ENCODE measurements at places on chromosomes 3 and 15.

GRCh38 chr3:49132437-49133225, at the start of gene LAMB2:
TSS of gene LAMB2 (minus strand) at chr3:49133050. CDS start at chr3:49132867, 183 bp downstream.
- DNase-seq: peak; percentile 85

DNA sequence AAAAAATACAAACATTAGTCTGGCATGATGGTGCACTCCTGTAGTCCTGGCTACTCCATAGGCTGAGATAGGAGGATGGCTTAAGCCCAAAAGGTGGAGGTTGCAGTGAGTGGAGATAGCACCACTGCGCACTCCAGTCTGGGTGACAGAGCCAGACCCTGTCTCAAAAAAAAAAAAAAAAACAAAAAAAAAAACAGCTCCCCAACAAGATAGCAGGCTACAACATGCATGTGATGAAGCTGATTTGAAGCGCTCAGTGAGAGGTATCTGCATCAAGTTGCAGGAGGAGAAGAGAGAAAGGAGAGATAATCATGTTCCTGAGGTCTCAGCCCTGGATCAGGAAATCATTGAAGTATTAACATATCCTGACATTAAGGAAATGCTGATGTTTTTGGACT, 608 bp upstream of the PPCDC start:
- no peak for DNase-seq

- no peak for DNase-seq
These were observed 105.8 kb upstream of the ETV5 start for GRCh38 chr3:186214670-186215069.

DNA sequence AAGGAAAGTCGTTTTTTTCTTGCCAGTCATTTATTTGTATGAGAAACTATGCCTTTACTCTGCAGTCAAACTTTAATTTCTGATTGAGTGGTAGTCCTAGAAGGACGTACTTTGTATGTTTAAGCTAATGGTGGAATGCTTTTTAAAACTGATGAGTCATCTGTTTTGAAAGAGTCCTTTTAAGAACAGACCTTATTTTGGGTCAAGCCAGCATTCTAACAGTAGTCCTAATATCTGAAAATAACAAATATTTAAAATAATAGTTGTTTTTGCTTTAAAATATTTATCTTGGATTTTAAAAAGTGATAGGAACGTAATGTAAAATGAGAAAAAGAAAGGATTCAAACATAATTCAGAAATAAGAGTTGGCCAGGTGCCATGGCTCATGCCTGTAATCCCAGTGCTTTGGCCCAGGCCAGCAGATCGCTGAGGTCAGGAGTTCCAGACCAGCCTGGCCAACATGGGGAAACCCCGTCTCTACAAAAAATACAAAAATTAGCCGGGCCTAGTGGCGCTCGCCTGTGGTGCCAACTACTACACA, 1.3 kb upstream of the LRRC58 start:
- no peak for DNase-seq

DNA sequence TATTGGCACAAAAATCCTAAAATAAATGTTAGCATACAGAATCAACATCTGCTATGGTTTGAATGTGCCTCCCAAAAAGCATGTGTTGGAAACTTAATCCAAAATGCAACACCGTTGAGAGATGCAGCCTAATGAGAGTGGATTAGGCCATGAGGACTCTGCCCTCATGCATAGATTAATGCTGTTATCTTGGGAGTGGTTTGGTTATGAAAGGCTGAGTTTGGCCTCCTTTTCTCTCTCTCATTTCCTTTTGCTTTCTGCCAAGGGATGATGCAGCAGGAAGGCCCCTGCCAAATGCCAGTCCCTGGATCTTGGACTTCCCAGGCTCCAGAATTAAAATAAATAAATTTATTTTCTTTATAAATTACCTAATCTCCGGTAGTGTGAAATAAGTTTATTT, 49.4 kb downstream of the SYNM start:
- no peak for DNase-seq

DNA sequence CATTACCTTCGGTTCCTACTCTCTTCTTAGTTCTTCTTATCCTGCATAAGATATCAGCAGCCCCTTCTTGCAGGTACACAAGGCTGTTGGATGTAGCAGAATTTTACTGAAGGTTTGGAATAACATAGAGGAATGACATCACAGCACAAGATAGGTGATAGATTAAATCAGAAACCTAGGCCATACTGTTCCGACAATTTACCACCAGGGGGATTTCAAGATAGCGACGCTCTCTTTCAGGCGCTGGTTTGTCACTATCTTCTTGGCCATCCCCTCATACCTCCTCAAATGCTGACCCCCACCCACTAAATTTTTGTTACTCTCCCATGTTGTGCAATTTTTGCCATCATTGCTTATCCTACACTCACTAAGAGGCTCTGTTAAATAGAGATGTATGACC, 3.5 kb downstream of the SIDT1 start:
- no peak for DNase-seq

- DNase-seq: no peak
These were observed 5.6 kb upstream of the SRPRB start for GRCh38 chr3:133799794-133800585.

GRCh38 chr15:71131601-71132362, 16.5 kb downstream of the THSD4 start:
- no peak for DNase-seq

DNA sequence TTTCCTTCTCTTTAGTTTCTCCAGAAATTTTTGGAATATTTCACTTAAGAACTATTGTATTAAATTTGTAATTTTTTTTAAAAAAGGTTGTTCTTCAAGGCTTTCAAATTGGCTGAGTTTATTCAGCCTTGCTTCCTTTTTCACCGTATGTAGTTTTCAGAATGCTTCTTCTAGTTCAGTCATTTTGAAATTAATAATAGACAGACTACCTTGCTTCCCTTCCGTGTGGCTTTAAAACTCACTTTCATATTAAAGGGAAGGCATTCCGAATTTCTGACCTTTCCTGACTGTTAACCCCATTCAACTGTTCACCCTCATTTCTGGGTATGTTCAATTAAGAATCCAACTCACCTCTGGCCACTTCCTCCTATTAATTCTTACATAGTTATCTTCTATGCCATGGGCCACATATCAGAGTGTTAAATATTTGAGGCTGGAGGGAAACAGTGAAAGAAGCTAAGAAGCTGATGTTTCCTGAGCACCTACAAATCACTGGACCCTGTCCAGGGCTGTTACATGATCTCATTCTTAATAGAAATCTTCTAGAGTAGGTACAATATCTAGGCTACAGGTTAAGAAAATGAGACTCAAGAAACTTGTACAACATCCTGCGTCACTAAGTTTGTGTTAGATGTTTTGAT, 237.5 kb downstream of the P3H2 start:
- DNase-seq: no peak

GRCh38 chr3:190695994-190696393, 166.5 kb downstream of the GMNC start:
- no peak for DNase-seq

DNA sequence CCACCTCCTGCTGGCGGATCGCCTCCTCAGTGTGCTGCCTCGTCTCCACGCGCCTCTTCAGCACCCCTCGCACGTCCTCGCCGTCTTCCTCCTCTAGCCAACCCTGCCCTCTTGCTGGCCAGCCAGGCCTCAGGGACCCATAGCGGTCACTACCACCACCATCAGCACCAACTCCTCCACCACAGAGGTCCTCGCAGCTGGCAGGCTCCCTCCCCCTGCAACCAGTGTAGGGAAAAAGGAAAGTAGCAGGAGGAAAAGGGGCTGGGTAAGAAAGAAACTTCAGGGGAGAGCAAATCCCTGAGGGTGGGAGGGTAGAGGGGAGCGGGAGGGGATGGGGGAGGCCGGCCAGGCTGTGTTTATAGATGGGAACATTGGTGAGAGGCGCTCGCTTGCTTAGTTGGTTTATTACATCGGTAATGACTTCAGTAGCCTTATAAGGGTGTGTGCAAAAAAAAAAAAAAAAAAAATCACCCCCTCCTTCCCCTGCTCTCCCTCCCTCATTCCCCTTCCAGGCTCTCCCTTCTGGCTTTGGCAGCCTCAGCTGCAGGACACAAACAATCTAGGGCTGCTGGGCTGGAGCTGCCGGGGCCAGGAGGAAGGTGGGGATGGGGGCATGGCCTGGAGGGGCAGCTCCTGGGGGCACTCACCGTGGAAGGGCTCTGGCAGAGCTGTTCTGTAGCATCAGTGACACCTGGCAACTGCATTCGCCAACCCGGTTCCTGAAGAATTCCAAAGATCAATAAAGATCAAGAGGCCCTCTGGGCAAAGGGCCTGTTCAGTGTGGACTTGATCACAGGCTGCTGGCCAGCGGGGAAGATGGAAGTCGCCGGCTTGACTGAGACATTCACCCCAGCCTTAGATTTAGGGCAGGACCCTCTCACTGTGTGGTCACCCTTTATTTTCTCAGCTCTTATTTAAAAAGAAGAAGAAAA, 116.2 kb upstream of the HACD2 start:
- DNase-seq: no peak

GRCh38 chr3:127531821-127532220, 58.7 kb downstream of the TPRA1 start:
- DNase-seq: no peak

GRCh38 chr3:24832891-24833290, 338.2 kb upstream of the THRB start:
- no peak for DNase-seq

DNA sequence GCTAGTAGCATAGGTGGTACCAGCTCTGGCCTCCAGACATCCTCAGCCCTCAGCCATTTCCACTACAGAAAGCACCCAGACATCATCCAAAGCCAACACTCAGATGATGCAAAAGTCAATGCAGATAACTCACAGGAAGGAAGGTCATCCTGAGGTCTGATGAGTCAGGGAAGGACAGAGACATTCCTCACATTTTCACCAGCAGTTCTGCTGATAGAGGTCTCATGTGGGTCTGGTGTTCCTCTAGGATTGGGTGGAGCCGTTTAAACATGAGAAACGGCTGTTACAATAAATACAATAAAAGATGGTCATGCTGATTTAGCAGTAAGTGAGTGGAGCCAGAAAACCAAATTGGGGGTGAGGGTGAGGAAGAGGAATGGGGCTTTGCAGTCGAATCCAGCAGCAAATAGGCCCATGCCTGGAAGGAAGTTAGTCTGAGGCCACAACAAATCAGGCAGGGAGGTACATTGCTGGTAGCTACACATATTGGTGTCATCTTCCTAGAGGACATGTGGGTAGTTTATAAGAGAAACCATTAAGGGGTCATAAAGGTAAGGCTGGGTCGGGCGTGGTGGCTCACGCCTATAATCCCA, 33.3 kb upstream of the FLNB start:
- no peak for DNase-seq

DNA sequence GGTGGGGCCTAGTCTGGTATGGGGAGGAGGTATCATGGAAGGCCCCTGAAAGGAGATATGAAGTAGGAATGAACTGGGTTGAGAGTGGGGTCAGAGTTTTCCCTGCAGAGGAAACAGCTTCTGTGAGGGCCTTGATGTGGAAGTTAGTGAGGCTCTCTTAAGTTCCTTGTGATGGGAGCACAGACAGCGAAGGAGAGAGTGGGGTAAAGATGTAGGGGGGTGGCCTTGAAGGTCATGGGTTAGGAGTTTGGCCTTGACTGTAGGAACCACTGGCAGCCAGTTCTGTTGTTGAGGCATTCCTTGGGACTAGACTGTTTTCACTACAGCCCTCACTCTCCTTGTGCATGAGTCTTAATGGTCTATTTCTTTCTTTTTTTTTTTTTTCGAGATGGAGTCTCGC, 77.8 kb upstream of the NMNAT3 start:
- no peak for DNase-seq

DNA sequence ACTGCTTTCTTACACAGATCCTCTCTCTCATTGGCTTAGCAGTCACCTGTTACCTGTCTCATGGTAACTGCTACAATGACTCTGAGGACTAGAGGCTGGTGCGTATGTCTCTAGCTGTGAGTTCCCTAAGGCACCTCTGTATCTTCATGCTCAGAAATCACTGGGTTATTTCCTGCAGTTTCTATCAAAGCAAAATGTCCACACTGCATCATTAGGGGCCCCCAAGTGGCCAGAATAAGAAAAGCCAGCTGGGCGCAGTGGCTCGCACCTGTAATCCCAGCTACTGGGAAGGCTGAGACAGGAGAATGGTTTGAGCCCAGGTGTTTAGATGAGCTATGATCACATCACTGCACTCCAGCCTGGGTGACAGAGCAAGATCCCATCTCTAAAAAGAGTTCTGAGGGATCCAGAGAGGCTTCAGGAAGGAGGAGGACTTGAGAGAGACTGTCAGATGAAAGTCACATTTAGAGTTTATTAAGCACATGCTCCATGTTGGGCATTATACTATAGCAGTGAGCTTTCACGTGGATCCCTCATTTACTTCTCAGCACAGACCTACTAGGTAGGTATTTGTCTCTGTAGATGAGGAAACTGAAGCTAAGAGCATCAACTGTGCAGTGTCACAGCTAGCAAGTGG, 2.3 kb upstream of the VPS18 start:
- DNase-seq: no peak

- no peak for DNase-seq
These were observed 93.1 kb downstream of the ATP10A start for GRCh38 chr15:25770031-25770430.

- DNase-seq: no peak
These were observed 8.1 kb upstream of the MINDY4B start for GRCh38 chr3:150913133-150913922.

DNA sequence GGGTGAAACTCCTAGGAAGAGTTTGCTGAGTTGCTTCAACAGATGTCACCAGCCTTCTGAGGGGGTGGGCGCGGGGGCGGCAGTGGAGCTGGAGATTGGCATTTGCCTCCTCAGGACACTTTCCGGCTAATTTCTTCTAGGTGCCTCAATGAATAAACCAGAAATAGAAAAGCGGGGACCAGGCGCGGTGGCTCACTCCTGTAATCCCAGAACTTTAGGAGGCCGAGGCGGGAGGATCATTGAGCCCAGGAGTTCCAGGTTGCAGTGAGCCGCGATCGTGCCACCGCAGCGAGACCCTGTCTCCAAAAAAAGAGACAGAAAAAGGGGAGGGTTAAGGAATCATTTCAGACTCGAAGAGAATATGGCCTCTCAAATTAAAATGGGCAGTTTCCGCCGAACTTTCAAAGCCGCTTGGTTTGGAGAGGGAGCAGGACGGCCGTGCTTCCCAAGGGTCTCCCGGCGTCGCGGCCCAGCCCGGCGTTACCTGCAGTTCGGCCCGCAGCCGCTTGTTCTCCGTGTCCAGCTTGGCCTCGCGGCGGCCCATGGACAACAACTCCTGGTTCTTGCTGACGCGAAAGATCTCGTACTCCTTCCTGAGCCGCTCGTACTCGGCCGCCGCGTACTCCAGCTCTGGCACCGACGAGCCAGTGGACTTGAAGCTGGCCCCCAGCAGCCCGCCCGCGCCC, 587 bp downstream of the NPHP3 start:
- DNase-seq: no peak

DNA sequence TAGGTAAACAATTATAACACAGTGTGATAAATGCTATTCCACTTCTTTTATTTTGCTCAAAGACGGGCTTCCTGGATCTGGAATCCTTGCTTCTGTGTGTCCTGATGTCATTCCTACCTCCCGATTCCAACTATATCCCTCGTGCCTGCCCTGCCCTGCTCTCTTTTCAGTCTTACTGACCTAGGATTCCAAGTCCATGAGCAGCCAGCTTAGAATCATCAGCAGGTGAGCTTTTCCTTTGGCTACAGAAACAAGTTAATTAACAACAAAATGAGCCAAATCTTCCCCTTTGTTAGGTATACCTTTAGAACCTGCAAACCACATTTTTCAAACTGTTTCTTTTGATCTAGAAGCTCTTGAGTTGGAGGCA, 21.9 kb upstream of the KPNA1 start:
- no peak for DNase-seq

All from D721Med (cell line).